ENCODE measurements at places on chromosomes 5 and 9.

GRCh38 chr5:153039501-153039900 is 451.0 kb upstream of the GRIA1 start:
- H3K27ac ChIP-seq, result no peak overlapping the region
- no peaks in the 10 kb centered on the region for H3K36me3 ChIP-seq
- H3K27me3 ChIP-seq, result no peaks in the 10 kb centered on the region
- H3K4me3 ChIP-seq, result no peak overlapping the region
- no peaks in the 10 kb centered on the region for H3K4me1 ChIP-seq

DNA sequence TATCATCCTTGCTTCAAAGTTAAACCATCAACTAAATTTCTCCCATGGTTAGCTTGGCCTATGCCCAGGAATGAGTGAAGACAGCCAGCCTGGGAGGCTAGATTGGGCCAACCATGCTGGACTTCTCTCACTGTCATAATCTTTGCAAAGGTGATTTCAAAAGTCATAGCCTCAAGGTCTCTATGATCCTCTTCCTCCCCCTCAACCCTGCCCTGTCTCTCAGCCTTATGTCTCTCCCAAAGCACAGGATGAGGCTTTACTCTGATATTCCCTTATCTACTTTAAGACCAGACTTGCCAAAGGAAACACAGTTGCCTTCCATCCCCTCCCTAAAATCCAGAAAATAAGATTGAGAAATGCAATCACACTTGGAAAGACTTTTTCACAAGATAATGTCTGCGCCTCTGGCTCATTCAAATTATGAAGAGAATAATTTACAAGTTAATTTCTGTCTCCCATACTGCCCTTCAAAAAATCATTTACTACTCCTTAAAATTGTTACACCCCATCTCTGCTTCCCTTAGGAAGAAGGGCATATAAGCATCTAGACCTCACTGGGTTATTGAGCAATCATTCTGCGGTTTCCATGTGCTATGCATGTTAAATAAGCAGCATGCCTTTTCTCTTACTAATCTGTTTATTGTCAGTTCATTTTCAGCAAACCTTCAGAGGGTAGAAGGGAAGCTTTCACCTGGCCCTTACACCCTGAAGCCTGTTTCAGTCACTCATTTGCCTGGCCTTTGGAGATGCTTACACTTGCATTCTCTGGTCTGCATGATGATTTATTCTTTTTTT is 113.8 kb upstream of the ANKRD55 start:
- H3K4me1 ChIP-seq, result no peaks in the 10 kb centered on the region
- no peak overlapping the region for H3K4me3 ChIP-seq
- H3K27ac ChIP-seq, result no peak overlapping the region
- no peaks in the 10 kb centered on the region for H3K36me3 ChIP-seq

DNA sequence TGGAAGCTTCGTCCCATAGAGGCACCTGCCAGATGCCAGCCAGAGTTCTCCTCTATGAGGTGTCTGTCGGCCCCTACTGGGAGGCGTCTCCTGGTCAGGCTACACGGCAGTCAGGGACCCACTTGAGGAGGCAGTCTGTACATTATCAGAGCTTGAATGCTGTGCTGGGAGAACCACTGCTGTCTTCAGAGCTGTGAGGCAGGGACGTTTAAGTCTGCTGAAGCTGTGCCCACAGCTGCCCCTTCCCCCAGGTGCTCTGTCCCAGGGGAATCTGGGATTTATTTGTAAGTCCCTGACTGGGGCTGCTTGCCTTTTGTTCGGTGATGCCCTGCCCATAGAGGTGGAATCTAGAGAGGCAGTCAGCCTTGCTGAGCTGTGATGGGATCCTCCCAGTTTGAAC is 70.8 kb downstream of the NDUFS4 start:
- peaks cover 8% of the 10 kb centered on the region for H3K36me3 ChIP-seq
- no peak overlapping the region for H3K4me3 ChIP-seq
- no peak for DNase-seq
- H3K27me3 ChIP-seq, result no peaks in the 10 kb centered on the region
- no peak overlapping the region for H3K27ac ChIP-seq

GRCh38 chr5:110844251-110844650 is 105.4 kb downstream of the SLC25A46 start:
- no peak for DNase-seq
- H3K36me3 ChIP-seq, result no peaks in the 10 kb centered on the region

- no peaks in the 10 kb centered on the region for H3K27me3 ChIP-seq
- no peaks in the 10 kb centered on the region for H3K36me3 ChIP-seq
- no peak overlapping the region for H3K4me3 ChIP-seq
- H3K27ac ChIP-seq, result no peak overlapping the region
- DNase-seq, result no peak
Measured at GRCh38 chr5:103464835-103465484, 97.6 kb downstream of the NUDT12 start.

GRCh38 chr5:126043688-126044087 is 379.5 kb upstream of the GRAMD2B start:
- no peak for DNase-seq
- no peak overlapping the region for H3K27ac ChIP-seq
- H3K27me3 ChIP-seq, result no peaks in the 10 kb centered on the region
- H3K4me1 ChIP-seq, result peaks cover 3% of the 10 kb centered on the region
- no peaks in the 10 kb centered on the region for H3K36me3 ChIP-seq

Data from H1 (cell line).